ENCODE measurements at places on chromosomes 5 and 9.

DNA sequence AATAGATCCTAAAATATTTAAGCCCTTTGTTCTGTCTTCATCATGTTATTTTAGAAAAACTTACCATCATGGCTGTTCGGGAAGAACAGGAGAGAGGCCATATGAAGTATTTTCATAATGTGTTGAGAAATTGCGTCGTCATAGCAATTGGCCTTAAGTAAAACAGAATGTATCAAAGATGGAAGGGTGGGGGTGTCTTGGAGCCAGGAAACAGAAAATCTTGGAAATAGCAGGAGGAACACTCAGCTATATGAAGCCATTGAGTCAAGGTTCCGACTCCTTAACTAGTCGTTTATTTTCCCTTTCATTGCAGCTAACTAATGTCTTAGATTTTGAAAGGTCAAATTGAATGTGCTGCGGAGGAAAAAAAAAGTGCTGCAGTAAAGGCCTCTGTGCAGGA is 1.3 kb downstream of the SPTAN1 start:
- no peak for DNase-seq

DNA sequence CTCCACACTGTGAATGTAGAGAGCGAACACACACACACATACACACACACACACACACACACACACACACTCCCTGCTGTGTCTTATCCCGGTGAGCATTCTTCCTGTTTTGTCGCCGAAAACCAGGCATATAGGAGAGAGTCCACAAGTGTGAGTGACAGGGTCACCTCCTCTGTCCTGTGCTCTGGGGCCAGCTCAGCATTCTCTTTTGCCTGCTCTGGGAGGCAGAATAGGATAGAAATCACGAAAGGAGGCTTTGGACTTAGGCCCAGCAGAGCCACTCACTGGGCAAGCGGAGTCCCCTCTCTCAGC is 3.0 kb downstream of the LAMC3 start:
- no peak for DNase-seq

- DNase-seq, result no peak
These were observed 464.5 kb downstream of the ICE1 start for GRCh38 chr5:5886812-5887486.

GRCh38 chr9:112535811-112536210 is 49.2 kb downstream of the KIAA1958 start:
- DNase-seq, result no peak

GRCh38 chr9:131387394-131387793 is 6.5 kb upstream of the PRRC2B start:
- DNase-seq, result no peak

GRCh38 chr9:70003901-70004714 is 39.5 kb upstream of the MAMDC2 start:
- DNase-seq, result no peak

GRCh38 chr5:158999339-158999738 is 100.4 kb downstream of the EBF1 start:
- no peak for DNase-seq

GRCh38 chr5:35963381-35963843 is 25.0 kb upstream of the CAPSL start:
- DNase-seq, result no peak

GRCh38 chr5:173714551-173715428 is 98.3 kb upstream of the BOD1 start:
- DNase-seq, result no peak

- DNase-seq, result peak; percentile 4
These were observed at the start of gene PIP5K1B for GRCh38 chr9:68704814-68705530. PIP5K1B (plus strand) TSS chr9:68705240; CDS start chr9:68822615, 117,375 bp downstream.

DNA sequence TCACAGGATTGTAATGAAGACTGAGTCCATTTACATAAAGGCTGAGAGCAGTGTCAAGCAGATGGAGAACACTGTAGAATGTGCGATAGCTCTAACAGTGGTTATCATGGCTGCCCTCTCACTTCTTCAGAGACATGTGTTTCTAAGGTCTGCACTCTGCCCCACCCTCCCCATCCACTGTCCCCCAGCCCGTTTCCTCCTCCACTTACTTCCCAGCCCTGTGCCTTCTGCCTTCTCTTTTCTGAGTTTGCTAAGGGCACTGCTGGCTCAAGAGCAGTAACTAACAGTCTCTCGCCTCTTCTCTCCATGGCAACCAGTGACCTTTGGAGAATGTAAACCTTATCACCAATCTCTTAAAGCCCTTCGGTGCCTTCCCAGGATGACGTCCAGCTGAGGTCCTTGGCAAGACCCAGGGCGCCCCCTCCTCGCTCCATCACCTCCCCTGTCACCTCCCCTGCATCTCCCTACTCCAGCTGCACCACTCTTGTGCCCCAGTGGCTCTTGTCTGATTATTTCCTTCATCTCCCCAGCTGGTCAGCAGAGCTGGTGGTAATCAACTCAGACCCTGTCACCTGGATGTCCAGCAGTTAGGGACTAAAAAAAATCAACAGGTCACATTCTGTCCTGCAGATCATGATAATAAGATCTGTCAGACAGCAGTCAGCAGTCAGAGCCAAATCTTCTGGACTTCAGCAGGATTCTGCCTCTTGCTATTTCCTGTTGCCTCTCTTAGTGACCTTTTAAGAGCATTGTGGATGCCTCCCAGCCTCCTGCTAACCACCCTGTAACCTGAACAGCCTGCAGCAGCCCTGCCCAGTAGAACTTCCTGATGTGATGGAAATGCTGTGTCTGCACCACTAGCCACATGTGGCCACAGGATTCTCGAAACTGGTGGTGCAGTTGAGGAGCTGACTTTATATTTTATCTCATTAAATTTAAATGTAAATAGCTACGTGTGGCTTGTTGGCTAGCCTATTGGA is 9.0 kb downstream of the FXN start:
- no peak for DNase-seq

DNA sequence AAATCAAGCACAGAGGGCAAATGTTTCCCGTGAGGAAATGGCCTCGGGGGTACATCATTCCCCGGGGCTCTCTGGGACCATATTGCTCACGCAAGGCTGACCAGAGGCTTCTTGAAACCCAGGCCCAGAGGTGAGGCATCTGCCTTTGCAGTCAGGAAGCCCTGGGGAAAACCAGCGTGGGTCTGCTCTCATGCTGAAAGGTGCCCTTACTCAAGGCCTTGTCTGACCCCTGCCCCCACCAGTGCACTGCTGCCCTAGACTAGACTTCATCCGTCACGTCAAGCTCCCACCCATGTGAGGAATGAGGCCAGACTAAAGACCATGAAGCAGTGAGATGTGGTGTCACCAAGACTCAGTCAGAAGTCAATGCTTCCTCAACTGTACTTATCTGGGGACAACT is 66.1 kb downstream of the PAX5 start:
- DNase-seq, result no peak

DNA sequence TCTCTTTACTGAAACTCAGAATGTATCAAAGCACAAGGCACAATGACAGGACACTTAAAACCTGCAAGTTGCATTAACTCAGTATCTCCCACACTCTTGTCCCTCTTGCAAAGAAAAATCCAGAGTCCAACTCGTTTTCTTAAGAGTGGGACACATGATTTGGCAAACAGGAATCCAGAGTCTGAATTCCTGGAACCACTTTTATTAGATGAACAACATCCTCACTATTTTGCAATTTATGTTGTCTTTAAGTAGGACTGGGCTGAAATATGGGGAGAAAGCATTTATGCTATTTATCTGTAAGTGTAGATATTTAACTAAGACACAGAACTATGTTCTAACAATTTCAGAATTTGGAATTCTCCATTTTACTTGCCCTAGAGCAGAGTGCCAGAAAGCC is 69.1 kb downstream of the ABCA1 start:
- no peak for DNase-seq

DNA sequence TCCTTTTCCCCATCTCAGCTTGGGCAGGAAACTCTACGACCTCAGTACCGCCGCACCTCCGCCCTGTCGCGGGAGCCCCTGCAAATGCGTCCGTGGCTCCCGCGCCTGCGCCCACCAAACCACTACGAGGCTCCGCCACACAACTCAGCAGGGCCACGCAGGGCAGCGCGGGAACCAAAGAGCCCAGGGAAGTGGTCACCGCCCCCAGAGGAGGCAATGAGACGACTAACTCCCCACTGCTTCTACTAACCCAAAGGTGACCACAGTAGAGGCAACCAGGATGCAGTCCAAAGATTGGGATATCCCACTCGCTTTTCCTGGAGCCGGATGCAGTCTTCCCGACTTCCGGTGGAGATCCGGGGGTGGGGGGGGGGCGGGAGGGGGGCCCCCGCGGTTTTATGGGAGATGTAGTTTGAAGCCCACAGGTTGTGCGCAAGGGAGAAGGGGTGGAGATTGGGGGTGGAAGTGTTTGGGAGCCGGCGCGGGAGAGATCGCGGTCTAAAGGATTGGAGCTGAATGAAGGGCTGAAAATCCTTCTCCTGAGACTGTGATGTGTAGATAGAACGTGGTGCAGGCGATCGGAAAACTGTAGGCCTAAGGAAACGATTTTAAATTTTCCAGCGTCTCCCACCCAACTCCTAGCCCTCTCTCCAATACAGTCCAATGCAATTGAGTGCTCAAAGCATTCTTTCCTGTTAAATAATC is at the start of gene NUDT12:
Gene NUDT12 (minus strand): TSS at position 337 of the 705 bp plus-strand sequence. CDS start 2,541 bp downstream, outside the sequence.
- peak; percentile 8 for DNase-seq

GRCh38 chr5:65172486-65173129 is 309.1 kb downstream of the ADAMTS6 start:
- no peak for DNase-seq

GRCh38 chr5:27392716-27393115 is 354.3 kb upstream of the CDH9 start:
- no peak for DNase-seq

DNA sequence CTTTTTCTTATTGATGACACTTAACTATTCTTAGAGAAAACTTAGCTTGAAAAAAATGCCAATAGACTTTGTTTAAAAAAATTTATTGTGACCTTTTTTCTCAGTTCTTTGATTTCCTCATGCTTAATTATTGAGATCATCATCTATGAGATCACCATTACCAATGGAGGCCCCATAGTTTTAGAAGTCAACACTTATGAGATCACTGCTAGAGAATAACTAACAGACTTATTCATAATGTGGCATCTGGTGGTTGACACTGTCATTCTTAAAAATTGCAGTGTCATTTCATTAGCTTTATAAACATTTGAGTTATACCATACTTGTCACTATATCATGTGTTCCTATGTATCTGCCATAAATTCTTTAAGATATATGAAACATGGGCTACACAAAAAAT is 14.9 kb upstream of the FEM1C start:
- DNase-seq, result no peak

- DNase-seq, result no peak
These were observed 89.9 kb downstream of the MAMDC2 start for GRCh38 chr9:70133253-70134208.

DNA sequence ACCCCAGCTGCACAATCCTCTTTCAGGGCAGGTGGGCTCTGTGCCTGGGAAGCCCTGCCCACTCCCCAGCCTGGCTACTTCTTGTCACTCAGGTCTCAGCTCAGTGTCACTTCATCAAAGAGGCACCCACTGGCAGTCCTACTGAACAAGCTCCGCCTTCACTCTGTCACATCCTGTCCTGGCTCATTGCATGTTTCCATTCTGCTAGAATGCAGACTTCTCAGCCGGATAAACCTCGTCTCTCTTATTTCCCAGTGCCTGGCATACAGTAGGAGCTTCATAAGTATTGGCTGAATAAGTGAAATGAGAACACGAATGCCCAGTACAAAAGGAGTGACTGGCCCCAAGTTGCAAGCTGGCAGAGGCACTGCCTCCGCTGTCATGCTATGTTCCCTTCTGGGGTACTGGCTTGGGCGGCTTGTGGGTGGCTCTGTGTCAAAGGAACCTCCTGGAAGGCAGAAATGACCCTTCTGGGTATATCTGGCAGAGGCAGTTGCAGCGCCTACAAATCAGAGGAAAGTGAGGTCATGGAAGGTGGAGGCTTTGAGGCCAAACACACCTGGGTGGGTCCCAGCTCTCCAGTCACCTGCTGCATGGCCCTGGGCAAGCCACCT is 98.3 kb upstream of the PHYKPL start:
- DNase-seq, result no peak

DNA sequence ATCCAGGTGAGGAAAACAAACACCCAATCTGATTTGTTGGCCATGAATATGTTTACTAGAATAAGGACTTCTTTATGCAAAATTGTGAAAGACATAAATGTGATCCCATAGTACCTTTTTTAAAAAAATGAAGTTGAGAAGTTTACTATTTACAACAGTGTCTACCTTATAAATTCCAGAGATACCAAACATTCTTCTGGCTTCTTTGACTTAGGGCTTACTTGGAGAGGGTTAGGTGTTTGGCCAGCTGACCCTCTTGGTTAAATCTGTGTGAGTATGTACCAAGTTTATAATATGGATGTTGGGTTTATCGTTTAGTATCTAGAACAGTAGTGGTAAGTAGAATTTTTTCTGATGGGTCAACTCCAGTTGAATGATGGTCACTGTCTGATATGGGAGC is 212.3 kb downstream of the DOCK8 start:
- no peak for DNase-seq

DNA sequence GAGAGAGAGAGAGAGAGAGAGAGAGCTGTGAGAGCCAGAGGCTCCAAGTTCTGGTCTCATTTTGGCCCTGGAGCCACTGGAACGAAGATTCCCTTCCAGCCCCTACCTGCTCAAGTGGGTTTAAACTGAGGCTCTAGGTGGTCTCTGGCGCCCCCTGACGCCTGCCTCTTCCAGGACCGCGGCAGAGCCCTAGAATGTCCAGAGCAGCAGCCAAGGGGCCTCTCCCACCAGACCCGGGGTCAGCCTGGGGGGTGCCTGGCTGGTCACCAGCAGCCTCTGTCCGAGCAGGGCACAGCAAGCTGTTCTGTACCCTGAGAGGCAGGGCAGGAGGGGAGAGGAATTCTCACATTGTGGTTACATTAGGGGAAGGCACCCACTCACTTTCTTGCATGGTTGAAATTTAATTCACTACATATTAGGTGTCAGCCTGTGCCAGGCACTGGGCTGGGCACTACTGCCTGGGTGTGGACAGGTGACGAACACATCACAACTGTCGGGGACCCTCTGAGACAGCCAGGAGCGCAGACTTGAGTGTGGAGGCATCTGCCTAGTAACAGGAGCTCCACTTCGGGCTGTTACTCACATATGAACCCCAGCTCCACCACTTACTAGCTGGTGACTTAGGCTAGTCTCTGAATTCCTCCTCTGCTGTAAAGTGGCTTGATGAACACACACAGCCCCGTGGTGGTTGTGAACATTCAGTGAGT is 44.5 kb downstream of the AMBP start:
- DNase-seq, result no peak

GRCh38 chr5:52956014-52956413 is 33.1 kb upstream of the ITGA2 start:
- no peak for DNase-seq

- DNase-seq, result no peak
These were observed 338.8 kb upstream of the ATP10B start for GRCh38 chr5:161190778-161191177.

- DNase-seq, result no peak
These were observed 603.7 kb downstream of the BNC2 start for GRCh38 chr9:16266648-16267276.

Data from CD4-positive, alpha-beta T cell treated with Interleukin-4 for 4 hours (primary cell).